HTR-8/SVneo (cell line): ENCODE measurements at places on chromosomes 4 and X.

- no peak for DNase-seq
These were observed 32.9 kb downstream of the USP9X start for GRCh38 chrX:41118156-41118555.

- DNase-seq: peak; percentile 73
These were observed 13.1 kb upstream of the ACOT9 start for GRCh38 chrX:23756165-23756564.

- no peak for DNase-seq
These were observed 6.7 kb upstream of the FAM200B start for GRCh38 chr4:15674926-15675325.

DNA sequence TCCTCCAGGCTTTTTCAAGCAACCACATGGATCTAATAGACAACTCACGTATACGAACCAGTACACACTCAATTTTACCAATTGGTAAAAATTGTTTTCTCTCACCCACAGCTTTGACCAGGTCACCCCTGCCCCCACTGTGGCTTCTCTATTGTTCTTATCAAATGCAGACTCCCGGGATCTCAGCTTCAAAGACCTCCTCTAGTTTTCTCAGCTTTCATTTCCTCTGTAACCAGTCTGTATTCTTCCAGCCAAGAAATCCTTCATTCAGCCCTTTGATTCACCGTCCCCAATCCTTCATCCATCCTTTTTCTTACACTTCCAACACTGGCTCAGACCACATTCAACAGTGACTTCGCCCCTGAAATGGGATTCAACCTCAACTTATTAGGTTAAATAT lies 120.7 kb downstream of the CORIN start:
- no peak for DNase-seq

DNA sequence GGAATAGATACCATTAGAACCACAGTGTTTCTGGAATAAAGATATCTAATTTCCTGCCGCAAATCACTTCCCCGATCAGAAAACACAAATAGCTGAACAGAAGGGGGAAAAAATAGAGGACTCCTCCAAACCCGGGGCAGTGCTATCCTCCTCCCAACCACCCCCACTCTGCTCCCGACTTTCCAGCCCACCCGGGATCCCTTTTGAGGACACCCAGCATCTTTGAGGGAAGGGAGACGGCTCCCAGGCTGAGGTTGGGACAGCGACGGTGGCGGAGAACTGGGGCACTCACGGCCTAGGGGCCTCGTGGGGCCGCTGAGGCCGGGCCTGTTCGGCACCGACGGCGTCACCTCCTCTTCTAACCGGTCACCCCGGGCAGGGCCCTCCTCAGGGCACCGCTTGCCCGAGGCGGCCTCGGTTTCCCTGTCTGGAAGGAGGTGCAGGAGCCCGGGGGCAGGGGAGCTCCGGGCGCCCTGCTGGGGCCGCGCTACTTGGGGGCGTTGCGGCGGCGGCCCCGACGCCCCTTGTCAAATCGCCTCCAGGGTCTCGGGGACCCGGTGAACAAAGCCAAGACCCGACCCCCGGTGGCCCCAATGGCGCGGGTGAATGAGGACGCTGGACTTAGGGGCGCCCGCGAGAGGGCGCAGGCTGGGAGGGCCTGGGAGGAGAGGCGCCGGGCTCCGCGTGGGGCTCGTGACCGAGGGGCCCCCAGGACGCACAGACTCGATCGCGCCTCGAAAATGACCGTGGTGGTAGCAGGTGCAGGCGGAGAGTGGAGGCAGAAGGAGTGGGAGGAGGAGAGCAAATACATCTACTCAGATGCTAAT lies 6.9 kb upstream of the ARX start:
- DNase-seq: no peak

DNA sequence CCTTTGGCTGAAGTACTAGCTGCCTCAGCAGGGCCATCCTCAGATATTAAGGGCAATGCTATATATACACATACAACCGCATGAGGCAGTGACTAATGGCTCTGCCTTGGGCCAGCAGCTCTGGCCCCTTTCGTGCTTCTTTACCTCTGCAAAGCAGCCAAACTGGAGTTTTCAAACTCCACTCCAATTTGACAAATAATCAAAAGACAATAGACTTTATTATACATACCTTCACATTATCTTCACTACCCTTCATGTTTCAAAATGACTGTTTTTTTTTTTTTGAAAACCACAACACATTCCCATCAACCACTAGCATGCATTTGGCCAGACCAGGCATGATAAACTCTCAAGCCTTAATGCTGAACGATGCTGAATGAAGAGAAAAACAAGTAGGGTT lies 187.7 kb downstream of the ENOX2 start:
- DNase-seq: no peak

- DNase-seq: no peak
These were observed 324 bp upstream of the MSN start for GRCh38 chrX:65667157-65667502.
